Endothelial cell (in vitro differentiated cells): ENCODE measurements at places on chromosomes 7 and 10. TPM values are rescaled to one million over a fixed set of nuclear protein-coding genes. Genes with fewer than 3 reads are reported as not detected.

DNA sequence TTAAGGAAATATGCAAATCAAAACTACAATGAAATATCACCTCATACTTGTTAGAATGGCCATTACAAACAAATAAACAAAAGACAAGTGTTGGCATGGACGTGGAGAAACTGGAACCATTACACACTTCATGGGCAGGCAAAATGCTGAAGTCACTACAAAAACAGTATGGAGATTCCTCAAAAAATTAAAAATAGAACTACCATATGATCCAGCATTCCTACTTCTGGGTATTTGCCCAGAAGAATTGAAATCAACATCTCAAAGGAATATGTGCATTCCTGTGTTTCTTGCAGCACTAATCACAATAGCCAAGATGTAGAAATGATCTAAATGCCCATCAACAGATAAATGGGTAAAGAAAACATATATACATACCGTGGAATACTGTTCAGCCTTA, 83.6 kb downstream of the NRCAM start:
- no peaks in the 10 kb centered on the region for H3K4me1 ChIP-seq
- no peak overlapping the region for H3K4me3 ChIP-seq

DNA sequence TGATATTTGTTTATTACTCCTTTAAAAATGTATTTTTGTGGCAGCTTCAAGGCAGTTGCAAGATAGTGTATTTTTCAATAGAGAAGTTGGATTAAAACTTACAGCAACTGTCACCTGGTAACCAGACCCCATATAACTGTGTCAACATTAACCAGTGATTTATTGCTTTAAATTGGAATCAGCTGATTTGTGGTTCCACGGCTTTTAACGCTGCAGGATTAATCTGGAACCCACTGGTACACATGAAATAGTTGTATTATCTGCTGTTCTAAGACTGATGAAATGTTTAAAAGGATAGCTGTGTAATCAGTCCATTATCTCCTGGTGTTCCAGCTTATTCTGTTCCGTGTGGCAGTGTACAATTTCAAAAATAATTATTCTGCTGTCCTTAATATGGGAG, 180.2 kb downstream of the CELF2 start:
- H3K36me3 ChIP-seq = peaks cover 17% of the 10 kb centered on the region
- H3K4me1 ChIP-seq = peaks cover 4% of the 10 kb centered on the region
- H3K27ac ChIP-seq = no peak overlapping the region
- DNase-seq = no peak
- no peak overlapping the region for H3K4me3 ChIP-seq

The PLOD3 gene
- total RNA-seq = 73.0 TPM

DNA sequence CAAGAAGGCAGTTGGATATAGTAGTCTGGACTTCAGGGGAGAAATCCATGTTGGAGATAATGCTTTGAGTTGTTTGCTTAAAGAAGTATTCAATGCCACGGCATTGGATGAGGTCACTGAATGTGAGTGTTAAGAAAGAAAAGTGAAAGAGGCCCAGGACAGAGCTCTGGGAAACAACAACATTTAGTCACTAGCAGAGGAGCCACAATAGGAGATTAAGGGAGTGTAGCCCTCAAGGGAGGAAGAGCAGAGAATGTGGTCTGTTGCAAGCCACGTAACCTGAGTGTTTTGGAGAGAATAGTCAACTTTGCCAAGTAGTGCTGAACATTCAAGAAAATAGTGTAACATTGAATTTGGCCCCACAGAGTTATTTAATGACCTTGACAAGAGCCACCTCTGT, 114.7 kb downstream of the MYO3A start:
- no peak overlapping the region for H3K27ac ChIP-seq
- no peaks in the 10 kb centered on the region for H3K4me1 ChIP-seq
- H3K36me3 ChIP-seq = no peaks in the 10 kb centered on the region
- DNase-seq = no peak
- no peak overlapping the region for H3K4me3 ChIP-seq
- no peaks in the 10 kb centered on the region for H3K27me3 ChIP-seq

The TCTN3 gene
- 54.3 TPM for total RNA-seq

The CAPZA2 gene
- 195 TPM for total RNA-seq

GRCh38 chr10:130358981-130359650, 222.9 kb downstream of the GLRX3 start:
- H3K36me3 ChIP-seq = peaks cover 23% of the 10 kb centered on the region
- H3K4me1 ChIP-seq = no peaks in the 10 kb centered on the region
- no peak overlapping the region for H3K27ac ChIP-seq
- no peak for DNase-seq

DNA sequence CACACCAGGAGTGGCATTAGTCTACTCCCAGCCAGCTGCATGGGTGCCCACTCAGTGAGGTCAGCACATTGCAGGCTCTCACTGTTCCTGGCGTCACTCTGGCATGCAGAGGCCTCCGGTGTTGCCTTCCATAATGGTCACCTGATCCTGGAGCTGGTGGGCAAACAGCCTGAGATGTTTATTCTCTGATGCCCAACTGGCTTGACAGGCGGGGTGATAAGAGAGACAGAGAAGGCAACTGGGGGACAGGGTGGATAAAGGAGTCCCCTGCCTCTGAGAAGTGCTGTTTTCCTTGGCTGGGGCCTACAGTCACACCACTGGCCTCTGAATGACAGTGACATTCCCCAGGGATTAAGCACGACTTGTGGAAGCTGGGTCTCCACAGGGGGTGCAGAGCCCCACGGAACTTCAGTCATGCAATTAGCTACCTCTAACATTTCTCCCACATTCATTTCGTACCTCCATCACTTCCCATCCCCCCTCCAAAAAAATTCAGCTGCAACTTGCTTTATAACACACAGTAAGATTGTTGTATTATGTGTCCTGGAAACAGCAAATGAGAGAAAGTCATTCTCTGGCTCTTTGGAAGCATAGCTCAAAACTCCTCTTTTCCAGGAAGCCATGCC, 7.1 kb upstream of the RBM20 start:
- H3K4me1 ChIP-seq = no peaks in the 10 kb centered on the region
- H3K27me3 ChIP-seq = no peaks in the 10 kb centered on the region
- no peak for DNase-seq
- no peaks in the 10 kb centered on the region for H3K36me3 ChIP-seq

DNA sequence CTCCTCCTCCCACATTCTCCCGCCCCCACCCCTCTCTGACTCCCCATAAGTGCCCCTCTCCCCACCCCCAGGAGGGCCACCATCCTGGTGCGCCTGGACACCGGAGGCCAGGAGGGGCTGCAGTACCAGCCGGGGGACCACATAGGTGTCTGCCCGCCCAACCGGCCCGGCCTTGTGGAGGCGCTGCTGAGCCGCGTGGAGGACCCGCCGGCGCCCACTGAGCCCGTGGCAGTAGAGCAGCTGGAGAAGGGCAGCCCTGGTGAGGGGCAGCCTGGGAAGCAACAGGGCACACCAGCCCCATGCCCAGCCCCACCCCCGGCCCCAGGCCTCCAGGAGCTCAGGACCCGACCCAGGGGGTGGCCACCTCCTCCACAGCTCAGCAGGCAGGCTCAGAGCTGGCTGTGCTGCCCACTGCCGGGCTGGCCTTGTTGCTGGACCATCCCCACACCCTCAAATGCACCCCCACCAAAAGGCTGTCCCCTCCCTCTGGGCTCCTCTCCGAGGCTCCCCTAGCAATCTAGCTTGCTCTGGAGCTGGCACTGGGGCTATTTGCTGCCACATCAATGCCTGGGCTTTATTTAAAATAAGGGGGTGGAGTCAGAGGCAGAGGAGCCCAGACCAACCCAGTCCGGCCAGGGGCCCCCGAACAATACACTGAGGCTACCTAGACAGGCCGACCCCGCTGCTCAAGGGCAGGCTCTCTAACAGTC, 14.8 kb downstream of the ATG9B start:
- peaks cover 30% of the 10 kb centered on the region for H3K27me3 ChIP-seq
- peaks cover 50% of the 10 kb centered on the region for H3K4me1 ChIP-seq
- DNase-seq = no peak
- H3K4me3 ChIP-seq = no peak overlapping the region
- H3K27ac ChIP-seq = no peak overlapping the region
- H3K36me3 ChIP-seq = peaks cover 45% of the 10 kb centered on the region

DNA sequence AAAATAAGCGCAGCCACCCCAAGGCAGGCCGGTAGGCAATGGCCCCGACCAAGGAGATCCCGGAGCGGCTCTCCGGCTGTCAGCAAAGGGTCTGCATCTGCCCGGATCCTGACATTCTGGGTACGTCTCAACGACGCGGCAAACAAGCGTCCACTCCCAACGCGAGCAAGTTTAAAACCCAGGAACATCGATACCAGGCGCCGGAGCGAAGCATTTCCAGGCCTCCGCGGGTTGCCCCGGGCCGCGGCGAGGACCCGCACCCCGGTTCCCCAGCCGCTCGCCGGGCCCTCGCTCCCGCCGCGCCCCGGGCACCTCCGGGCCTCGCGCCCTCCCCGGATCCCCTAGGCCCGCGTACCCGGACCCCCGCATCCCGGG, 453 bp downstream of the URGCP start:
- H3K27ac ChIP-seq = peak overlapping the region; percentile 86
- H3K4me1 ChIP-seq = peaks cover 3% of the 10 kb centered on the region
- peak overlapping the region; percentile 98 for H3K4me3 ChIP-seq
- H3K27me3 ChIP-seq = peaks cover 4% of the 10 kb centered on the region
- DNase-seq = peak; percentile 42
- H3K36me3 ChIP-seq = peaks cover 3% of the 10 kb centered on the region

GRCh38 chr10:133034092-133034491, 53.6 kb upstream of the ADGRA1 start:
- no peak overlapping the region for H3K4me3 ChIP-seq
- H3K27me3 ChIP-seq = peaks cover 11% of the 10 kb centered on the region
- DNase-seq = no peak
- no peaks in the 10 kb centered on the region for H3K36me3 ChIP-seq
- H3K27ac ChIP-seq = no peak overlapping the region
- H3K4me1 ChIP-seq = no peaks in the 10 kb centered on the region

The ANAPC16 gene
- 56.7 TPM for total RNA-seq

GRCh38 chr10:22570733-22571430, 143.5 kb downstream of the PIP4K2A start:
- peaks cover 35% of the 10 kb centered on the region for H3K4me1 ChIP-seq
- peaks cover 8% of the 10 kb centered on the region for H3K27me3 ChIP-seq
- peak overlapping the region; percentile 25 for H3K27ac ChIP-seq
- H3K36me3 ChIP-seq = peaks cover 50% of the 10 kb centered on the region
- no peak for DNase-seq
- H3K4me3 ChIP-seq = no peak overlapping the region

The ZKSCAN5 gene
- total RNA-seq = 17.8 TPM

- DNase-seq = peak; percentile 25
- peaks cover 24% of the 10 kb centered on the region for H3K4me1 ChIP-seq
- no peaks in the 10 kb centered on the region for H3K36me3 ChIP-seq
- H3K27me3 ChIP-seq = peaks cover 6% of the 10 kb centered on the region
- peak overlapping the region; percentile 72 for H3K27ac ChIP-seq
- H3K4me3 ChIP-seq = peak overlapping the region; percentile 95
Measured at GRCh38 chr10:14173706-14174594, 156.8 kb downstream of the FRMD4A start.

The GSDME gene
- total RNA-seq = 4.4 TPM

DNA sequence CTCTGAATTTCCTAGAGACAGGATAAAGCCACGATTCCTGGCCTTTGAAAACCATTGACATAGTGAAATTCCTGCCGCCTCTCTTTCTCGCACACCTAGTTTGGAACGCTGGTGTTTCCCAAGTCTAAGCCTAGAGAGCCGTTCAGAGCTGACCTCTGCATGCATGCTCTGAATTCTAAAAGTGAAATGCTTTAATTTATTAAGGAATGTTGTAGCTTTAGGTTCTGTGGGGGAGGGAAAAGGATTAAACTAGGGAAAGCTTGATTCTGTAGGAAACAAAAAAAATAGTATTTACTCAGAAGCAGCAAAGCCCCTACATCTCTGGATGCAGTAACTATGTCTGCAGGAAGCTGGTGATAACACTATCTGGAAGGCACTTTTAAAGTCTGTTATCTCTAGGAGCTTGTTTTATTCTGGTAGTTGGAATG, 27.3 kb downstream of the PFKP start:
- H3K27ac ChIP-seq = peak overlapping the region; percentile 34
- peaks cover 18% of the 10 kb centered on the region for H3K4me1 ChIP-seq
- no peak for DNase-seq
- peaks cover 8% of the 10 kb centered on the region for H3K36me3 ChIP-seq
- no peak overlapping the region for H3K4me3 ChIP-seq
- H3K27me3 ChIP-seq = peaks cover 3% of the 10 kb centered on the region

The ZNF467 gene
- 64.2 TPM for total RNA-seq

The SGCE gene
- 37.7 TPM for total RNA-seq

DNA sequence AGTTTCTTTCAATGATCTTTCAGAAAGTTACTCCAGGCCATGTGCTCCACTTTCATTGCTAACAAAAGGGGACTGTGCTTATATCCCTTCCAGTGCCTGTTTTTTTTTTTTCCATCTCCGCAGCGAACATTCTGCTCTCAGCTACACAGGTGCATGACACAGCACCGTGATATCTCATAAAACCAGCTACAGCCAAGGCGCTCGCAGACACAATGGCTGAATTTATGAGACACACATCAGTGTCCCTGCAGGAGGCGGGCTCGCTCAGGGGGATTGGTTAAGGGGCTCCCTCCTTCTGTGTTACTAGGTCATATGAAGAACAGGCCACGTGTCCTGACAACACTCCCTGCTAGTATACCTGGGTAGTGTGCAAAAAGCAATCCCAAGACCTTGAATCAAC, 245.5 kb downstream of the SKAP2 start:
- no peaks in the 10 kb centered on the region for H3K36me3 ChIP-seq
- peaks cover 6% of the 10 kb centered on the region for H3K27me3 ChIP-seq
- no peak overlapping the region for H3K4me3 ChIP-seq
- no peak overlapping the region for H3K27ac ChIP-seq

GRCh38 chr7:115024276-115024675, 102.4 kb downstream of the MDFIC start:
- peaks cover 33% of the 10 kb centered on the region for H3K4me1 ChIP-seq
- no peaks in the 10 kb centered on the region for H3K36me3 ChIP-seq
- DNase-seq = no peak
- H3K27ac ChIP-seq = peak overlapping the region; percentile 67
- no peaks in the 10 kb centered on the region for H3K27me3 ChIP-seq
- H3K4me3 ChIP-seq = no peak overlapping the region

GRCh38 chr7:44985900-44986217, 7.0 kb upstream of the MYO1G start:
- peak overlapping the region; percentile 92 for H3K27ac ChIP-seq
- peaks cover 11% of the 10 kb centered on the region for H3K27me3 ChIP-seq
- H3K4me3 ChIP-seq = peak overlapping the region; percentile 94
- H3K4me1 ChIP-seq = peaks cover 32% of the 10 kb centered on the region
- DNase-seq = no peak

- H3K27me3 ChIP-seq = peaks cover 1% of the 10 kb centered on the region
- H3K27ac ChIP-seq = no peak overlapping the region
- no peak overlapping the region for H3K4me3 ChIP-seq
- DNase-seq = no peak
Measured at GRCh38 chr10:44576702-44577191, 191.8 kb upstream of the CXCL12 start.

The DNTT gene
- total RNA-seq = not detected

DNA sequence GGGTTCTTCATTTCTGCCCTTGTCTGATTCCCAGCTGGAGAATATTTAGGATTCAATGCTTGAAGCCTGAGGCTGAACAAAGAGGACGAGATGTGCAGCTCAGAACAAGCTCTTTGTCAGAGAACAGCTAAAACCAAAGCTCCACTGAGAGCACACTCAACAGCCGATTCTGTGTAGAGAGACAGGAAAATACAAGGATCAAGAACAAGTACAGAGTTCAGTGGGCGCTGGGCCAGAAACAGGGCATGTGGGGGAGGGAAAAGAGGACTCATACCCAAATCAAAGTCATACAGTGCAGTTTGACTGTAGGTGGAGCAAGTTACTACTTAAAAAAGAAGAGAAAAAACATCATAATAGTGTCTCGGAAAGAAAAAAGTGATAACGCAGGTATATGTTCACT, at the start of gene AGMO:
TSS of gene AGMO (minus strand) at position 181 of the 400 bp plus-strand sequence.
- no peaks in the 10 kb centered on the region for H3K36me3 ChIP-seq
- no peak within 1 kb of the TSS for H3K27ac ChIP-seq
- no peaks in the 10 kb centered on the region for H3K4me1 ChIP-seq
- H3K4me3 ChIP-seq = no peak within 1 kb of the TSS
